ENCODE measurements at places on chromosomes 6 and 20.

- no peak for DNase-seq
These were observed 20.9 kb downstream of the KCTD20 start for GRCh38 chr6:36463676-36464075.

DNA sequence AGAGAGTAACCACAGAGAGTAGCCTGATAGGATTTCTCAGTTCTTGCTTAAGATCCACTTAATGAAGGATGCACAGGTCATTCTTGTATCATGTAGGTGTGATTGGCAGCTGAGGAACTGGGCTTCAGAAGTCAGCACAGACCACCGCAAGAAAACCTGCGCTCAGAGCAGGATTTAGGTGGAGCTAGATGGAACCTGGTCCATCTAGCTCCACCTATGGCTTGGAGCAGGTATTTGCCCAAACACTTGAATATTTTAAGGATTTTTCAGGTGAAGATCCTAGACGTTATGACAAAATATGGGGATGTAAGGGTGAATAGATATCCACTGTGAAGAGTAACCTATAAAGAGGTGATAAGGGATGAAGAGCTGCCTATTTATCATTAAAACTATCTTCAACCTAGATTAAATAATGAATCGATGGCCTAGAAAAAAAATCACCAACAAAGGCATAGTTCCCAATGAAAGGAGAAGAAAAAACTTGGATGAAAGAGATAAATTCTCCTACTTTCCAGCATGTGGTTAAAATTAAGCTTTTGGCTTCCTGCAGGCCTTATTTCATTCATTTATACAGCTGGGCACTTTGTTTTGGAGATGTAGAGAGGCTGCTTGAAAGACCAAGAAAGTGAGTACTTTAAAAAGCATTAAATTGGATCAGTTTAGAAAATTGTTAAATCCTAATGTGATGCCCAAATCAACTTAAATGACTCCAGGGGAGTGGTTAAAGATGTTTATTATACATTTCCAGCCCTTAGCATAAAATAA lies 778.4 kb upstream of the GJE1 start:
- DNase-seq, result no peak

DNA sequence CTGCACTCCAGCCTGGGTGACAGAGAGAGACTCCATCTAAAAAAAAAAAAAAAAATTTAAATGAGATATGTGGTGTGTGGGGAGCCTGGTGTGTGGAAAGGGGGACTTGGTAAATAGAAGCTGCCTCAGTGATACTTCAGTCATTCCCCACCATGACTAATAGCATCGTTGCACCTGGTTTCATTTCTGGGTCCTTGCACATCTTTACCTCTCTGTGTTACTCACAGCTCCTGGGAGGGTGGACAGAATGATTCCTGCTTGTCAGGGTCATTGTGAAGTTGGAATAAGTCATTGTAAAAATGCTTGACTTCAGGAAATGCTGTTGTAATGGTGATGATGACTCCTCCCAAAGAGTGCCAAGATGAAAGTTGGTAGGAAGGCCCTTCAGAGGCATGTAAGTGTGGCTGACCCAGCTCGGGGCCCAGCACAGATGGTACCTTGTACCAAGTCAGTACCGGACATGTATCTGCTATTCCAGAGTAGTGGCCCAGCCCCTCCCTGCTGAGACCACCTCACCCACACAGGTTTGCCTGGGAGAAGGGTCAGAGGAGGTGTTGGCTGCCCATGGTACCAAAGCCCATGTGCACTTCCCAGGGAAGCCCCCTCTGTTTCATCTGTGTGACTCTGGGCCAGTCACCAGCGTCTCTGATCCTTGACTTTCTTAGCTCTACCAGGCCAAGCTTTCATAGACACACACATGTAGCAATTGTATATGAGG lies 48.4 kb downstream of the PLAGL2 start:
- peak; percentile 42 for DNase-seq

- DNase-seq, result no peak
These were observed 164.4 kb upstream of the TAB2 start for GRCh38 chr6:149153100-149153499.

DNA sequence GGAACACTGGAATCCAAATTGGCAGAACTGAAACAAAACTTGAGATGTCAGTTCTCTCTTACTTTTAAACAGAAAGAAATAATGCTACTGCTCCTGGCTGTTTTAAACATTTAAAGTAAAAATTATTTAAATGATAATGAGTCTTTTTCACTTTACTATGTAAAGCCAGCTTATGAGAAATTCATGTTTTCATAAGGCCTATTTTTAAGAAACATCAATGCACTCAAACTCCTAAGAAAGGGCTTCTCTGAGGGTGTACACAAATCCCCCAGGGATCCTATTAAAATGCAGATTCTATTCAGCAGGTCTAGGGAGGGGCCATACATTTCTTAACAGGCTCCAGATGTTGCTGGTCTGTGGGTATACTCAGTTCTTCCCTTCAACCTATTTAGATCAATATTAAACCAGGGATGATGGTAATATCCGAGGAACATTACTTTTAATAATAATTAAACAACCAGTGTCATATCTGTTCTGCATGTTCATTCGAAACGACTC lies 2.3 kb downstream of the FERMT1 start:
- DNase-seq, result no peak

GRCh38 chr6:33272275-33273128 lies 627 bp downstream of the RPS18 start:
- DNase-seq, result no peak

- DNase-seq, result no peak
These were observed 683.0 kb upstream of the ADGRB3 start for GRCh38 chr6:67952121-67952520.

- DNase-seq, result no peak
These were observed 66.1 kb downstream of the ADGRB3 start for GRCh38 chr6:68701159-68701558.

GRCh38 chr6:24923885-24924401 lies 11.8 kb downstream of the RIPOR2 start:
- peak; percentile 38 for DNase-seq

DNA sequence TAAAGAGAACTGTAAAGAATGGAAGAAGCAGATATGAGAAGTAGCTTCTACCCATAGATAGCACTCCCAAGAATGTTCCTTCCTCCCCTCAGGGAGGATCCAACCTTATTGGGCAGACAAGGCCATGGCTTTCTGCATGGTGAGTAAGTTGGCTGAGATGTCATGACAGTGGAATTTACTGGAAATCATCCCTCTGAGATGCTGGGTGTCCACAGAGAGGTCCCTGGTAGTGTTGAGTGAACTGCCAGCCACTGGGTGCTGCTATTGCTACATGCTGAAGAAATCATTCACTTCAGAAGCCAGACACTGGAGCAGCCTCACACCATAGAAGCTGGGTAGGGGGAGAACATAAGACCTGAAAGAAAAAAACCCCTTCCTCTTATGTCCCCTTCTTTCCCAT lies 46.4 kb upstream of the FERMT1 start:
- no peak for DNase-seq

DNA sequence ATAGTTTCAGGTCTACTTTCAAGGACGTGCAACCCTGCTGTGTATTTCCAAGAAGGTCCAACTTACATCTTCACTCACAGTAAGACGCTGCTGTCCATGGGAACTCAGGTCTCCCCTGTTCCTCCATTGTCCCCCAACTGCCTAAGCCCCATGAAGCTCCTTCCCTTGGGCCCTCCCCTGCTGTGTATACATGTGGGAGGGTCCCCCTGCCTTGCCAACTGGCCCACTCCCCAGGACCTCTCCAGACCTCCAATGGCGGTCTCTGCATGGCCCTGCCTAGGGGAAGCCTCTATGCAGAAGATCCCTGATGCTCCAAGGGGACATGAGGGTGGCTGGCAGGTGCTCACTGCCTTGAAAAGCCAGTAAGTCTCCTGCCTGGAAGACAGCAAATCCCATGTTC lies 186.7 kb upstream of the CST7 start:
- DNase-seq, result no peak

GRCh38 chr6:1856381-1856780 lies 246.7 kb downstream of the FOXC1 start:
- no peak for DNase-seq

GRCh38 chr6:16129623-16130401 lies 926 bp downstream of the MYLIP start:
- DNase-seq, result peak; percentile 54

DNA sequence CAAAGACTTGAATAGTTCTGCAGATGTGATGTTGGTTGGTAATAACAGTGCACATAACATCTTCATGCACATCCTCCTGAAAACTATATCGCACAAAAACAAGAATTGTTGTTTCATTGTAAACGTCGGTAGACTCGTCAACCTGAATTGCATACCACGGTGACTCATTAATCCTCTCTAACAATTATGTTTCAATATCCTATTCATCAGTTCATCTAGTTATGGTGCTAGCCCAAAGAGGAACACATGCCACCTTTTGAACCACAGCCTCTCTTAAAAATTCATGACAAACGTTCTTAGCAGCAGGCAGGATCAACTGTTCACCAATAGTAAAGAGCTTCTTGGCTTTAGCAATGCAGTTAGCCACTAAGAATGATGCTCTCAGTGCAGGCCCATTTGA lies 25.0 kb downstream of the CRYBG1 start:
- no peak for DNase-seq

GRCh38 chr20:45345104-45345936 lies 2.9 kb downstream of the SDC4 start:
- no peak for DNase-seq

DNA sequence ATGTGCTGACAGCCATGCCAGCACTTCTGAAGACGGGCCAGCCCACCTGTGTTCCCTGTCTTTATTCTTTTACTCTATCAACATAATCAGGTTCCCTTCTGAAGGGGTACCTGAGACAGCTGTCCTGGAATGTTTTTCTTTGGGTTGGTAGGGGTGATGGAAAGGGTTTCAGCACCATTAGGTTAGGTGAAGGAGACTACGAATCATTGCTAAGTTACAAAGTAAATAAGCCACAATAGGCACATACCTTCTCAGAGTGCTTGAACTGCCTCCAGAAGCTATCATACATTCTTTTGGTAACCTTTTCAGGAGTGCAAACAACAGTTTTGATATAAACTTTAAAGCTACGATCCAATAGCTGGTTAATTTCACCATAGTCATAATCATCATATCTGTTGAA lies 106.3 kb downstream of the SESN1 start:
- no peak for DNase-seq

- peak; percentile 33 for DNase-seq
These were observed 13.0 kb upstream of the MATN4 start for GRCh38 chr20:45320948-45321595.

GRCh38 chr6:115908906-115909559 lies 151.7 kb downstream of the FRK start:
- DNase-seq, result no peak

GRCh38 chr6:125746731-125747588 lies 2.5 kb upstream of the HEY2 start:
- peak; percentile 77 for DNase-seq

GRCh38 chr6:43873806-43874714 lies 104.0 kb downstream of the VEGFA start:
- no peak for DNase-seq

- no peak for DNase-seq
These were observed 507.5 kb upstream of the MAP3K7 start for GRCh38 chr6:91094341-91094740.

DNA sequence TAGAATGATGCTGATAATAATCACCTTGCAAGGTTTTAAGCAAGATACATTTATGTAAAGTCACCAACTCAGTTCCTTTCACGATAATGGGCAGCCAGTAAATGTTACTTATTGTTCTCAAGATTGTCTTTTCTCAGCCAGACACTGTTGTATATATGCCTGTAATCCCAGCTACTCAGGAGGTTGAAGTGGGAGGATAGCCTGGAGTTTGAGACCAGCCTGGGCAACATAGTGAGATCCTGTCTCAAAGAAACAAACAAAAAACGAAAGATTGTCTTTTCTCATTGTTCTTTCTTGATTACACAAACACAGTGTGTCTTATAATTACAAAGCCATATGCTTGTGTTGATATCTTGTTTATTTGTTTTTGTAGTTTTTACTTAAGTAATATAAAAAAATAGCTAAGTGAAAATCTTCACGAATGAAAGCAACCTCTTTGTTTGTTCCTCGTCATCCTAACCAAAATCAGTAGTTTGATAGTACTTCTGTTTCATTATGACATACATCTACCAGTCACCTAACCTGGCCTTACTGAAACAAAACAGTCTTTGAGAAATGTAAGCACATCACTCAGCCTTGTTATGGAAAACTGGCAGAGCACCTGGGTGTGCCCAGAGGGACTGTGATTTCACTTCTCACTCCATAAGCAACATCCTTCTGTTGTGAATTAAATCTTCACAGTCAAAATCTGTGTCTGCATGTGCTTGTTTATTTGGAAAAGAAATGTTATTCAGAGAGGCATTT lies 436.2 kb upstream of the SOX4 start:
- DNase-seq, result peak; percentile 12

DNA sequence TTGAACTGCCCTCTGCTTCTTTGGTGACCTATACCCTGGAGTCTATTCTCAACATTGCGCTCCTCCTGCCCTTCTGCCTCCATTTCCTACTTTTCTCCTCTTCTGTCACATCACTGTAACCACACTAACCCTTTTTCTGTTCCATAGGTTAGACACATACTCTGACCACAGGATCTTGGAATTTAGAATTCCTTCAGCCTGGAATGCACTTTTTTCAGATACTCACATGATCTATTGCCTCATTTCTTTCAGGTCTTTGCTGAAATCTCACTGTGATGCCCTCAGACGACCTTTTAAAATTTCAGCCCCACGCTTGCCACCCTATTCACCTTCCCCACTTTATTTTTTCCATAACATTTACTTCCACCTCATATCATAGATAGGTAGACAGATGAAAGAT lies 5.1 kb downstream of the VNN1 start:
- no peak for DNase-seq

GRCh38 chr20:63356511-63356910 lies 4.6 kb downstream of the CHRNA4 start:
- no peak for DNase-seq

DNA sequence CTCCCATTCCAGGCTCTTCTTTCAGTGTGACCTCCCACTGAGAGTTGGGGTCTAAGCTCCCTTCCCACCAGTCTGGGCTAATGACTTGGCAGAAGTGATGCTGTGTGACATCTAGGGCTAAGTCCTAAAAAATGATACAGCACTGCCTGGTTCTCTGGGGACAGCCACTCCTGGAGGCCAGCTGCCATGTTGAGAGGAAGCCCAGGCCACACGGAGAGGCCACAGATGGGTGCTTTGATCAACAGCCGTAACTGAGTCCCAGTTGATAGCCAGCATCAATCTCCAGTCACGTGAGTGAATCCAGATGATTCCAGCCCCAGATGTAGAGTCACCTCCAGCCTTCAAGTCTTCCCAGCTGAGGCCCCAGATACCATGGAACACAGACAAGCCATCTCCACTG lies 13.8 kb downstream of the SUN5 start:
- no peak for DNase-seq

- DNase-seq, result no peak
These were observed 218.7 kb upstream of the FERMT1 start for GRCh38 chr20:6341491-6341890.

DNA sequence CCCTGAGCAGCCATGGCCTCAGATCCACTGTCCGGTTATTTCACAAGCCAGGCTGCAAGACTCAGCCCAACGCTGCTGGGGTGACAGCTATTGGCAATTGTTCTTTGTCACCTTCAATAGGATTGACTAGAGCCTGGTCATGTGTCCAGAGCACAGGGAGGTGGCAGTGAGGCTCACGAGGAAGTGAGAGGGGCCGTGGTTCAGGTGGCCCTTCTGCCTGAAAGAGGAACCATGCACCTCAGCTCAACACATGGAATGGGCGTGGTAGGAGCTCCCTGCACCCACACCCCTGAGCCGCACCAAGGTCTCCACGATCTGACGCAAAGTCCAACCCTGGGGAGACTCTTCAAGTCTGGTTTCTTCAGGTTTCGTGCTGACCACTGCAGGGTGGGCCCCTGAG lies 184.8 kb upstream of the CDH4 start:
- DNase-seq, result no peak

- no peak for DNase-seq
These were observed 759.8 kb upstream of the CITED2 start for GRCh38 chr6:140134224-140134623.

GRCh38 chr6:1836690-1837089 lies 227.0 kb downstream of the FOXC1 start:
- DNase-seq, result no peak
